Spinal cord (tissue), 10 donors: ENCODE measurements at places on chromosomes 1 and 21.

DNA sequence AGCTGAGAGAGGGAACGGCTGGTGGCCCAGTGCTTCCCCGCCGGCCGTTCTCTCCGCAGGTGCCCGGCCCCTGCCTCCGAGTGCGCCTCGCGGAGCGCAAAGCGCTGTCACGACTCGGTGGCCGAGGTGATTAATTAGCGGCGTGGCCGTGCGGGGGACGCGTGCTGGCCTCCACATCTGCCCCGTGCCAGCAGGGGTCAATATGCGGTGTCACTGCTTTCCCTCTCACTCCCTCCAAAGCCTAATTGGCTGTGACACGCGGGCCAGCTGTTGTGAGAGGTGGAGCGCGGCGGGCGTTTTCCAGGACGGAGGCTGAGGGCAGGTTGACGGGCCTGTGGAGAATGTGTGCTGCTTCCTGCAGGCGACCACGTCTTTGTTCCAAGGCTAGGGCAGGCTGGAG lies 239.0 kb downstream of the LMX1A start:
- no peak for DNase-seq

- DNase-seq, result no peak
These were observed 56.4 kb upstream of the HIVEP3 start for GRCh38 chr1:41975121-41975520.

GRCh38 chr1:207401578-207401977 lies 52.5 kb upstream of the CR2 start:
- no peak for DNase-seq

- no peak for DNase-seq
These were observed 9.4 kb downstream of the DONSON start for GRCh38 chr21:33578959-33579542.

GRCh38 chr1:103461161-103462105 lies 64.1 kb upstream of the RNPC3 start:
- DNase-seq, result peak; percentile 20

DNA sequence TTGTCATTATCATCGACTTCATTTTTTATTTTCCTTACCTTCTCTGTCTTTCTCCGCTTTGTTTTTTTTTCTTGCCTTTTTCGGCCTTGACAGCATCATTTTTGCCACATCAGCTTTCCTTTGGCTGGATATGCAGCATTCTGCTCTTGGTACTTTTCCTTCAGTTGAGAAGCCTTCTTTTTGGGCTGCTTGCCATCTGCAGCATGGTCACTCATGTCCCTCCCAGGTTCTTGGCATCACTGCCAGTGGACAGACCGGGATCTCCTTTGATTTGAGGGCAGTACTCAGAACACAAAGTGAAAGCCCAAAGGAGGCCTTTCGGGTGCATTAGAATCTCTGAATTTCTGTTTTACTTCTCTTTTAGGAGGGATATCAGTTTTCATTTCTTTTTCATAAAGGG lies 3.7 kb upstream of the PARP1 start:
- DNase-seq, result no peak

GRCh38 chr1:153505576-153505975 lies 30.2 kb downstream of the S100A6 start:
- DNase-seq, result no peak

DNA sequence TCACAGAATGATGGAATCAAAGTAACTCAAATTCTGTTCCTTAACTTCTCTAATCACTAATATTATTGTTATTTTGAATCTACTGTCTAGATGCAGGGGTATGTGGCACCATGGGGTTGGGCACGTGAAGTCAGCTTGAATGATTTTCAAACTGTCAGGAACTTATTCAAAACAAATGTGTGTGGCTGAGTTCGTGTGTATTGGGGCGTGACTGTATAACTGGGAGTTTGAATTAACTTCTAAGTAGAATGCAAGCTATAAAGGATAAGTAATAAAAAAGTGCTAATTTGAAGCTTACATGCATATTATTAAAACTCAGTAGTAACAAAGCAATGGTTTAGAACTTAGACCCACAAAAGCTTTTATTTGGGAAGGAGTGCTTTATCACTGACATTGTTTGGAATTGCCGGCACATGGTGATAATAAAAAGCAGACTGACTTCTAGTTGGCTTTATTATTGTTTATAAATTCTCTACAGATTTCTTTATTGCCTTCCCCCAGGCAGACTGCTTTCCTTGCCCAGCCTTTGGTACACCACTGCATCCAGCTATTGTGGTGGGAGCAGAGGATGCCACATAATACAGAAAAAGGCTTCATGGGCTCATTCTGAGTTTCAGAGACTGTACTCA lies 84.3 kb downstream of the TENT5C start:
- no peak for DNase-seq

GRCh38 chr1:30034627-30035521 lies 688.5 kb downstream of the MATN1 start:
- peak; percentile 37 for DNase-seq

DNA sequence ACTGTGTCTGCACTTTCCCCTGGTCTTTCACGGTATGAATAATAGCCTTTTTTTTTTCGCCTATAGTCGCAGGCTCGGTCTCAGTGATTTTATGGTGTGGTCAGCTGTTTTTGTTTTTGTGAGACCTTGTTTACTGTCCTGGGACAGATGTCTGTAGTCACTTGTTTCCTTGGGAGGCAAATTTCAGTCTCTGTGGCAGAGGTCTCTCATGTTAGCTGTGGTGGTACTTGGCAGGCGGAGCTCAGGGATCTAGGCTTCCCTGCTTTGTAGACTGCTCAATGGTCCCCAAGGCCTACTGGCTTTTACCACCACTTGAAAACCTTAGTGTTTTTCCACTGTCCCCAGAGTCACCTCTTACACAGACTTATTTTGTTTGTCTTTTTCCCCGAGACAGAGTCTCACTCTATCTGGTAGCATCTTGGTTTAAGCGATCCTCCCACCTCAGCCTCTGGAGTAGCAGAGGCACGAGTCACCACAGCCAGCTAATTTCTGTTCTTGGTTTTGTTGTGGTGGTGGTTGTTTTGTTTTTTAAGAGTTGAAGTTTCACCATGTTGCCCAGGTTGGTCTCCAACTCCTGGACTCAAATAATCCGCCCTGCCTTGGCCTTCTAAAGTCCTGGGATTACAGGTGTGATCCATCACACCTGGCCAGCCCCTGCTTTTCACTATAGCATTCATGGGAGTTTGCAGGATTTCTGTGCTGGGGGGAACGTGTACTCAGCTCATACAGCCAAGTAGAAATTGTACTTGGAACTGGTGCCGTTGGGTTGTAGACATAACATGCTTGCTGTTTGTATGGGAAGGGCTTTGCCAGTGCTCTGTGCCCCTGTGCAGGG lies 10.3 kb downstream of the RNU1-2 start:
- no peak for DNase-seq

- no peak for DNase-seq
These were observed 13.4 kb downstream of the TMEM63A start for GRCh38 chr1:225868631-225869330.

DNA sequence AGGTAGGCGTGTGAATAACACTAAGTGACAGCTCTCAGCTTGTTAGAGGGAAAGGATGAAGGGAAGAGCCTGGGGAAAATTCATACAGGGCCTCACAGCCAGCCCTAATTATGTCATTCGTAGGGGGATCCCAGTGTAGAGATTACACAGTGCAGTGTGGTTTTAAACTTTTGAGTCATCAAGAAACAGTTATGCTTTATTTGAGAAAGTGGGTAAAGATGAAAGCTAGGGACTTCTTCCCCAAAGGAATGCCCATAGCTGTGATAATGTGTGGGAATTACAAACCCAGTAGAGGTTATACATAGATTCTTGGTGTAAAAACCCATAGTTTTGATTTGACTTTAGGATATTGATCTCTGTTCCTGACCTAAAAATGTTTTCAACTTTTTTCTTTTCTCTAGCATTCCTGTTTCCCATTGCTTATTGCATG lies 1.9 kb downstream of the TTF2 start:
- no peak for DNase-seq

GRCh38 chr1:20389571-20389970 lies 96.4 kb downstream of the CAMK2N1 start:
- DNase-seq, result no peak

- no peak for DNase-seq
These were observed 25.5 kb downstream of the CAPN9 start for GRCh38 chr1:230772457-230773395.

- DNase-seq, result no peak
These were observed 7.7 kb downstream of the PADI1 start for GRCh38 chr1:17212487-17213121.

DNA sequence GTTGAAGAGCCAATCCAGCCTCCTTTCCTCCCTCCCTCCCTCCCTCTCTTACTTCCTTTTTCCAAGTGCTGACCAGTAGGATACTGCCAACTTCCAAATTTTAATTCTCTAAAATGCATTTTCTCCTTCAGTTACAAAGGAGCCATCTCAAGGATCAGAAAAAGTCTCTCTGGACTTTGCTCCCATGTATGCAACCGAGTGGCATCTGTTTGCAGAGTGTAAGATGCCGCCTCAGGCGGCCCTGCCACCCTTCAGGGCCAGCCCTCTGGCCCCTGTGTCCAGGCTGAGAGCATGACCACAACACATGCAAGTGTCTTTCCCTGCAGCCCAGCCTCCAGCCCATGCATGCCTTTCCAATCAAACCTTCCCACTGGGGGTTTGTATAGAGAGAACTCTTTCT lies 205.3 kb upstream of the RAB4A start:
- DNase-seq, result no peak

DNA sequence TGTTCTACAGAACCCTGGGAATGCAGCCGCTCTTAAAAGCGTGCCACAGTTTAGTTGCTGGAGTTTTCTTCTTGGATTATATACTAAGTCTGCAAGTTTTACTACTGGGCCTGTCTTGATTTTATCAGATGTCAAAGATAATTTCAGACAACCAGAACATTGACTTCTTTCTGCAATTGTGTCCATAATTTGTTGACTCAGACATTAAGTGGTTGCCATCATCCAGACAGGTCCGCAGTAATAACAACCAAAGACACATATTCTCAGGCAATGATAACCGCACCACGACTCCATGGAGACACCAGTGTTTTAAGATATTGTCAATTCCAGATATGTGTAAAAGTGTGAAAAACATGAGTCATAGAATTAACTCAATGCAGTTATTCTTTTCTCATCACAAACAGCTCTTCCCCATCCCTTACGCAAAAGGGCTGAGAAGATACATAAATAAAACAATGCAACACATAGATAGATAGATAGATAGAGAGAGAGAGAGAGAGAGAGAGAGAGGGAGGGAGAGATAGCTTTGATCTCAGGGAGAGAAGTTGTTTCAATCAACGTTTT lies 90.4 kb upstream of the FMN2 start:
- DNase-seq, result no peak

GRCh38 chr21:34289856-34290255 lies 74.0 kb upstream of the KCNE2 start:
- DNase-seq, result no peak

DNA sequence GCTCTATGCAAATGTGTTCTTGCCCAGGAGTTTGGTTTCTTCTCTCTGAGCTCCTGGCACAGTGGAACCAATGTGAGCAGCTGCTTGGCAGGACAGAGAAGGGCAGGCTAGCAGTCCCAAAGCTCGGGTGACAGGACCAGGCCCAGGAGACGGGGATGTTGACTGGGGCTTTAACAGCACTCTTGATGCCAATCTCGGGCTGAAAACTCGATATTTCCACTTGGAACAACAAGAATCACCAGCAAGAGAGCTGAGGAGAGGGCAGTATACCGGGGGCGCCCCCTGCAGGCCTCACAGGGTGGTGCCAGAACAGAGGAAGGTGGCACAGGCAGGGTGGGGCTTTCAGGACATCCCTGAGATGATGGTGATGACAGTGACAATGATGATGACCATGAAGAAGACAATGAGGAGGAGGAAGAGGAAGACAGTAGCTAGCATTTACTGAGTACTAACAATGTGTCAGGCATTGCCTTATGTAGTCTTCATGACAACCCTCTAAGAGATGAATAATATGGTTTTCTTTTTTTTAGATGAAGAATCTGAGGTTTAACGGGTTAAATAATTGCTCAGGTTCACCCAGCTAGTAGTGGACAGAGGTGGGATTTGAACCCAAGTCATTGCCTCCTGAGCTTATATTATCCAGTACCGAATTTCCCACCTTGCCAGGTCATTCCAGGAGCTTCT lies 2.7 kb upstream of the KCNJ9 start:
- DNase-seq, result peak; percentile 56

- DNase-seq, result no peak
These were observed 28.9 kb downstream of the FAF1 start for GRCh38 chr1:50930965-50931737.

DNA sequence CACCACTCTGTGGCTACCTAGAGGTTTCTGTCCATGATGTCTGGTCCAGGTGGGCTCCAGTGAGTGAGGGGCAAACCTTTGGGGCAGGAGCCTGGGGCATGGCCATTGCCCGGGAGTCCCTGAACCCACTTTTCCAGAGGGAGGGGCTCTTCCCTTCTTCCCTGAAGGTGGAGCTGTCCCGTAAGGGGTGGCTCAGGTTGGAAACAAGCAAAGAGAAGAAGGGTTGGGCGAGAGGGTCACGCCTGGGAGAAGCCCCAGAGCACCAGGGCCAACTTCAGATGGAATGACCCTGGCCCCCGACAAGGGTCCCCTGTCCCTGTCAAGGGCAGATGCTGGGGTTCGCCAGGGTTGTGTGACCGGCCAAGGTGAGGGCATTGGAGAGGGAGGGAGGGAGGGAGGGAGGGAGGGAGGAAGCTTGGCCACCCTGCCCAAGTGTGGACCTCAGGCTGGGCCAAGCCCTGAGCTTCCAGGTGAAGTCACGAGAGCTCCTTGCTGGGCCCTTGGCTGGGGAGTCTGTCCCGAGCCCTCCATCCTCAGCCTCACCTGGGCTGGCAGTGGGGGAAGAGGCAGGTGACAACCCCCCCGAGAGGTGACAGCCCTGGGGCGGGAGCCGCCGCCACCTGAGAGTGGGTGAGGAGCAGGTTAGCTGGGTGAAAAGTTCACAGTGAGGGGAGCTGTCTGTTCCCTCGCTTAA lies 69.6 kb downstream of the DHRS3 start:
- no peak for DNase-seq

DNA sequence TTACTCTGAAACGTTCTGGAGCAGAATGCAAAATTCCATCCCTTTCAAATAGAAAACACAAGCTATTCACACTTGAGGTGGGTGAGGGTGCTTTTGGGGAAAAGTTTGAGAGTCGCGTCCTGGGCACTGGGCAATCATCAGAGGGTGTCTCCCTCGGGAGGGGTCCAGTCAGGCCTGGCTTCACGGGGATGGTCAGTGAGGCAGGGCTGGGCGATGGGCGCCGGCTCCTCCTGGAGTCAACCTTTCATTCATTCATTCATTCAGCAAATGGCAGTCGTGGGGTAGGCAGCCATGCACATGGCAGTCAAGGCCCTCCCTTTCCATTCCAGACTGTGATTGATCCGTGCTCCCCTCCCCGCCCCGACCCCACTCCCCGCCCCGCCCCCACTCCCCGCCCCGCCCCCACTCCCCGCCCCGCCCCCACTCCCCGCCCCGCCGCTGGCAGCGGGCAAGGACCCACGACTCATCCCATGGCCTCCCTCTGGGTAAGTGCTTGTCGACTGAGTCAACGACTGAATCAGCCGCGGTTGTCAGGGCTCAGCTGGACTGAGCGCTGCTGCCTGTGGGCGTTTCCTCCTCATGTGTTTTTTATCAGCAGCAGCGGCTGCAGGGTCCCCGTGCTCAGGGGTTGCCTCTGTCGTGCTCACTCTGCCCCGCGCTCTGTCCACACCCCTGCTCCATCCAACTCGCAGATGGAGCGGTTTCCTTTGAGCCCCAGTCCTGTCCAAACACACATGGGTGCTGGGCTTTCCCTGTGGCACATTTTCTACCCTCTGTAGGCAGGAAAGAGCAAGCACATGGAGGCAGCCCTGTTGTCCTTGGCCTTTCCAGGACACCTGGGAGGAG lies 12.5 kb upstream of the SPSB1 start:
- no peak for DNase-seq

- no peak for DNase-seq
These were observed 20.3 kb downstream of the POFUT2 start for GRCh38 chr21:45267390-45267760.
